H7 (cell line): ENCODE measurements at places on chromosomes 12 and 14. TPM values are rescaled to one million over a fixed set of nuclear protein-coding genes. Genes with fewer than 3 reads are reported as not detected.

The NINJ2 gene
- total RNA-seq = 0.74 and 2.6 TPM in 2 replicates

The ACOT4 gene
- total RNA-seq = 0.70 and 0.80 TPM in 2 replicates

The RNASE3 gene
- not detected in 2 replicates for total RNA-seq

The SRGAP1 gene
- 0.92 and 0.97 TPM in 2 replicates for total RNA-seq

The MMP19 gene
- total RNA-seq = 1.1 and 1.4 TPM in 2 replicates

The ANG gene
- 19.4 and 23.5 TPM in 2 replicates for total RNA-seq

The STAB2 gene
- not detected in 2 replicates for total RNA-seq

The MANSC4 gene
- total RNA-seq = not detected in 2 replicates

The PAPLN gene
- total RNA-seq = 1.0 and 2.2 TPM in 2 replicates

The ZBTB42 gene
- 9.1 and 9.5 TPM in 2 replicates for total RNA-seq

The SYT10 gene
- total RNA-seq = 0.69 and 0.92 TPM in 2 replicates

The ASB2 gene
- 0.21 TPM in 1 of 2 replicates, not detected in the other for total RNA-seq

The RFLNA gene
- 1.4 and 3.7 TPM in 2 replicates for total RNA-seq

The NOS1 gene
- total RNA-seq = 0.35 and 0.48 TPM in 2 replicates

The LRR1 gene
- 40.2 and 47.9 TPM in 2 replicates for total RNA-seq

The CCND2 gene
- total RNA-seq = 136 and 201 TPM in 2 replicates

The GUCY2C gene
- total RNA-seq = 1.1 and 2.5 TPM in 2 replicates

The SLC6A13 gene
- total RNA-seq = not detected in 2 replicates

The MYH6 gene
- 0.03 TPM in 1 of 2 replicates, not detected in the other for total RNA-seq

The GOLGA5 gene
- total RNA-seq = 30.0 and 46.1 TPM in 2 replicates

The TAS2R19 gene
- 0.62 and 1.3 TPM in 2 replicates for total RNA-seq
